ENCODE measurements at places on chromosomes 1 and 21. TPM values are rescaled to one million over a fixed set of nuclear protein-coding genes. Genes with fewer than 3 reads are reported as not detected.

GRCh38 chr1:185540295-185540694 lies 193.9 kb upstream of the HMCN1 start:
- no peaks in the 10 kb centered on the region for H3K27me3 ChIP-seq
- DNase-seq, result no peak
- H3K4me3 ChIP-seq, result no peak overlapping the region
- H3K27ac ChIP-seq, result no peak overlapping the region
- peaks cover 13% of the 10 kb centered on the region for H3K4me1 ChIP-seq

DNA sequence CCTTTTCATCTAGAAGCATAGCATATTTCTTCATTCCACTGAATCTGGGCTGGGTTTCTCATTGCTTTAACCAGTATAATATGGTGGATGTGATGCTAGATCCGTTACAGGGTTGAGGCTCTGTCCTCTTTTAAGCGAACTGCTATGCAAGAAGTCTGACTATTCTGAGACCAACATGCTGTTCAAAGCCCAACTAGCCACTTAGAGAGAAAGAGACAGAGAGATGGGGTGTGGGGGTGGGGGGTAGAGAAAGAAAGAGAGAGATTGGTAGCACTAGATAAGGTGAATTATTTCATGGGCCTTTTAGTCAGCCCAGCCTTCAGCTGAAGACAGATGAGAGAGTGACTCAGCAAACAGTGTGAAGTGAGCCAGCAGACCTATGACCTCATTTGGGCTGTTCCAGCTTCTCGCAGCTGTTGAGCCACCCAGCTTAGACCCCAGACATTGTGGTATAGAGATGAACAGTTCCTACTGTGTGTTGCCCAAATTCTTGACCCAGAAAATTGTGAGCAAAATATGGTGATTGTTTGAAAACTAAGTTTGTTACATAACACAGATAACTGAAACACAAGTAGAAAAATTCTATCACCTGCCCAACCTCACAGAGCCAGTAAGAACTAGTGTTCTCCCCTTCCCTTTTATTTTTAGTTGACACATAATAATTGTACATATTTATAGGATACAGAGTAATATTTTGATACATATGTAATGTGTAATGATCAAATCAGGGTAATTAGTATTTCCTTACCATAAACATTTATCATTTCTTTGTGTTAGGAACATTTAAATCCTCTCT lies 40.7 kb upstream of the PRKACB start:
- peaks cover 12% of the 10 kb centered on the region for H3K36me3 ChIP-seq
- no peak overlapping the region for H3K27ac ChIP-seq
- H3K4me1 ChIP-seq, result no peaks in the 10 kb centered on the region
- no peak overlapping the region for H3K4me3 ChIP-seq
- no peaks in the 10 kb centered on the region for H3K27me3 ChIP-seq
- peak; percentile 46 for DNase-seq

- H3K36me3 ChIP-seq, result no peaks in the 10 kb centered on the region
- DNase-seq, result no peak
- H3K27me3 ChIP-seq, result no peaks in the 10 kb centered on the region
- no peaks in the 10 kb centered on the region for H3K4me1 ChIP-seq
Observed at GRCh38 chr21:32206631-32207405, 72.0 kb downstream of the MIS18A start.

DNA sequence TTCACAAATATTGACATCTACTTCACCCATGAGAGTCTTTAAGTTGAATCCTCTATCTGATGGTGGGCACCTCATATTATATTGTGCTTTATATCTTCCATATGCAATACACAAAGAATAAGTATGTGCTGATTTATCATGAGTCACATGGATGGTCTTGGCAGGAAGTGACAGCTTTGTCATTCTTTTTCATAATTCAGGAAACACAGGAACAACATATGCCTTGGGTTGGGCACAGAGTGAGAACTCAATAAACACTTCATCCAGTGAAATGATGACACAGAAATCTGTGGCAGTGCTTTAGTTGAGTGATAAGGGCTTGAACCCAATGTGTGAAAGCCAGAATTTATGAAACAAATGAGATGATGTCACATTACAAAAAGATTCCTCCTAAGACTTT lies 41.2 kb downstream of the GADD45A start:
- no peaks in the 10 kb centered on the region for H3K36me3 ChIP-seq
- no peaks in the 10 kb centered on the region for H3K27me3 ChIP-seq
- H3K27ac ChIP-seq, result no peak overlapping the region
- H3K4me3 ChIP-seq, result no peak overlapping the region
- DNase-seq, result no peak

- H3K4me1 ChIP-seq, result peaks cover 15% of the 10 kb centered on the region
- H3K27ac ChIP-seq, result no peak overlapping the region
- H3K36me3 ChIP-seq, result peaks cover 4% of the 10 kb centered on the region
- H3K27me3 ChIP-seq, result no peaks in the 10 kb centered on the region
Observed at GRCh38 chr1:164726235-164726634, 167.3 kb downstream of the PBX1 start.

DNA sequence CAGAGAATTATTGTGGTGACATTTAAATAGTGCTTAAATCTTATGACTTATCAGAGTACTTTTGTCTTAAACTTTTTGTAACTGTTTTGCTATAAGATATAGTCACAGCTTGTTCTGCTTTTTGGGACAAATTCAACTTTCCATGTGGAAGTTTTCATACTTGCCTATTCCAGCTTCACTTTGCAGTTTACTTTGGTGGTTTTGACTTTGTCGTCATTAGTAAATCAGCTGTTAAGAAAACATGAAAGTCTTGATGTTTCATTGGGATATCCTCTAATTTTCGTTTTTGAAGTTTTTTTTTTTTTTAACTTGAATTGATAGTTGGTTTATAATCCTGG lies 31.3 kb downstream of the SDCCAG8 start:
- no peak overlapping the region for H3K27ac ChIP-seq
- 0 out of 3 replicates have a peak, but pooled peaks cover 2% of the 10 kb centered on the region for H3K36me3 ChIP-seq
- H3K4me3 ChIP-seq, result no peak overlapping the region

DNA sequence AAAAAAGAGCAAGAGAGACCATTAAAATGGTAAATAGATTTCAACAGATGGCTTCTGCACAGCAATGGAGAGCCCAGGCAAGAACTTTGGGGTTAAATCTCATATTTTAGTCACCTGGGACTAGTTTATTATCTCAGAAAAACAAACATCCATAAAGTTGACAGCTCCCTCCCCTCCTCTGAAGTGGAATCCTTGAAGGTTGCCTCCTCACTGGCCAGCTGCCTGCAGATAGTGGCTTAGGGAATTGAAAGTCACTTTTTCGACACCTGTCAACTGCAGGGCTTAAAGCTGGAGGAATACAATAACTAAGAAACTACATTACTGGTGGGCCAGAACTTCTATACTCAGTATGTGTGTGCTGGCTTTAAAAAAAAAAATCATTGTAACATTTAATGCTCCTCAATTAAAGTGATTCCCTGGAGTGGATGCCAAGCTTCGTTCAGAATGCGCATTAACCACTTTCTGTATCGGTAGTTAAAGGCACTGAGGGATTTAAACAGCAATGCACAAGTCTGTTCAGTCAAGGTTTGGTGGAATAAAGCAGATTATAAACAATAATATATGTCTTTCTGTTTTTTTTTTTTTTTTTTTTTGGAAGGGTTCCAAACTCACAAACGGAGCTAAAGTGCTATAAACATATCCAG lies 52.5 kb downstream of the LHX4 start:
- H3K27me3 ChIP-seq, result no peaks in the 10 kb centered on the region
- peaks cover 7% of the 10 kb centered on the region for H3K4me1 ChIP-seq
- no peak for DNase-seq
- no peak overlapping the region for H3K27ac ChIP-seq
- peaks cover 6% of the 10 kb centered on the region for H3K36me3 ChIP-seq

The CTSE gene
- not detected for total RNA-seq

DNA sequence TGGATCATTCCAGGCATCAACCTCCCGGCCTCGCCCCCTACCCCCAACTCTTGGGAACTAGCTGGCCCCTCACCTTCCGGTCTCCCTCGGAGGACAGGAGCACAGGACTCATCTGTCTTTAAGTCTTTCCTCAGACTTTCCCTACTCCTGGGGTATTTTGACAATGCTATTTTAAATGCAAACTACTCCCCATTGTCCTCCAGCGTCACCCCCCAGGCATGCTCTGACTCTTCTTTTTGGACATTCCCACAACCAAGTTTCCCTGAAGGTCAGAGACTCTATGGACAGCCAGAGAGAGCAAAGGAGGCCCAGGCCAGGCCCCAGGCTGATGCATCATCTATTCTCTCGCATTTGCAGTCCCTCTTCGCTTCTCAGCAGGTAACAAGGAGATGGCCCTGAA lies 424.3 kb downstream of the PCP4 start:
- H3K4me3 ChIP-seq, result no peak overlapping the region
- no peaks in the 10 kb centered on the region for H3K36me3 ChIP-seq
- no peak overlapping the region for H3K27ac ChIP-seq
- peak; percentile 38 for DNase-seq
- no peaks in the 10 kb centered on the region for H3K27me3 ChIP-seq

- H3K4me3 ChIP-seq, result no peak overlapping the region
- H3K27me3 ChIP-seq, result no peaks in the 10 kb centered on the region
- H3K36me3 ChIP-seq, result peaks cover 5% of the 10 kb centered on the region
Observed at GRCh38 chr1:37940299-37940947, 6.4 kb downstream of the INPP5B start.

The TMPRSS15 gene
- not detected for total RNA-seq

- H3K4me1 ChIP-seq, result no peaks in the 10 kb centered on the region
- DNase-seq, result no peak
- H3K36me3 ChIP-seq, result no peaks in the 10 kb centered on the region
- no peak overlapping the region for H3K4me3 ChIP-seq
- H3K27me3 ChIP-seq, result no peaks in the 10 kb centered on the region
- no peak overlapping the region for H3K27ac ChIP-seq
Observed at GRCh38 chr1:111776391-111776790, 20.7 kb downstream of the DDX20 start.

GRCh38 chr1:220176540-220176939 lies 82.6 kb downstream of the IARS2 start:
- H3K27me3 ChIP-seq, result no peaks in the 10 kb centered on the region
- H3K36me3 ChIP-seq, result peaks cover 51% of the 10 kb centered on the region
- no peak overlapping the region for H3K4me3 ChIP-seq
- DNase-seq, result no peak
- H3K27ac ChIP-seq, result no peak overlapping the region
- H3K4me1 ChIP-seq, result no peaks in the 10 kb centered on the region

- no peak overlapping the region for H3K27ac ChIP-seq
- no peaks in the 10 kb centered on the region for H3K27me3 ChIP-seq
- no peak for DNase-seq
- H3K4me3 ChIP-seq, result no peak overlapping the region
- peaks cover 2% of the 10 kb centered on the region for H3K4me1 ChIP-seq
- no peaks in the 10 kb centered on the region for H3K36me3 ChIP-seq
Observed at GRCh38 chr1:162987866-162988265, 81.3 kb upstream of the RGS4 start.

GRCh38 chr1:19926296-19927129 lies 3.1 kb upstream of the PLA2G2E start:
- no peak for DNase-seq
- no peaks in the 10 kb centered on the region for H3K4me1 ChIP-seq
- H3K27ac ChIP-seq, result no peak overlapping the region
- H3K27me3 ChIP-seq, result no peaks in the 10 kb centered on the region
- H3K36me3 ChIP-seq, result peaks cover 2% of the 10 kb centered on the region

- H3K27me3 ChIP-seq, result no peaks in the 10 kb centered on the region
- H3K4me1 ChIP-seq, result no peaks in the 10 kb centered on the region
- no peak overlapping the region for H3K4me3 ChIP-seq
- no peaks in the 10 kb centered on the region for H3K36me3 ChIP-seq
- H3K27ac ChIP-seq, result no peak overlapping the region
Observed at GRCh38 chr1:168613691-168614231, 37.4 kb downstream of the XCL1 start.

The TNFRSF14 gene
- total RNA-seq, result 0.29 TPM

DNA sequence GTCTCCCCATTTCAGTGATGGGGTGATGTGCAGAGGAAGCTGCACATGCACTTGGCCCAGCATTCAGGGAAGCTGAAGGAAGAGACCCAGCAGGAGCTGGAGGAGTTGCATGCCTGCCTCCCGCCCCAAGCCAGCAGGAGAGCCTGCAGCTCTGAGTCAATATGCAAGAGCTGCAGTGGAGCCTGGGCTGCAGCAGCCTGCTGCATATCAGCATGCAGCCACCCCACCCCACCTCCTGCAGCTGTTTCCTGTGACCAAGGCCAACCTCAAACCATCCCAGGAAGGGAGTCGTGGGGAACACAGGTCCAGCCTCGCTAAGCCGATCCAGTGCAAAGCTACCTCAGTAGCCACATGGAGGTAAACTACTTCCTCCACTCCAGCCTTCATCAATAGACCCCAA lies 18.9 kb downstream of the AGT start:
- no peak for DNase-seq
- no peaks in the 10 kb centered on the region for H3K27me3 ChIP-seq
- H3K27ac ChIP-seq, result no peak overlapping the region
- no peak overlapping the region for H3K4me3 ChIP-seq

GRCh38 chr1:47621977-47622376 lies 184.1 kb downstream of the FOXD2 start:
- H3K27me3 ChIP-seq, result no peaks in the 10 kb centered on the region
- H3K4me3 ChIP-seq, result no peak overlapping the region
- DNase-seq, result no peak
- H3K27ac ChIP-seq, result no peak overlapping the region
- no peaks in the 10 kb centered on the region for H3K4me1 ChIP-seq
- no peaks in the 10 kb centered on the region for H3K36me3 ChIP-seq

The EFNA3 gene
- total RNA-seq, result 3.9 TPM

DNA sequence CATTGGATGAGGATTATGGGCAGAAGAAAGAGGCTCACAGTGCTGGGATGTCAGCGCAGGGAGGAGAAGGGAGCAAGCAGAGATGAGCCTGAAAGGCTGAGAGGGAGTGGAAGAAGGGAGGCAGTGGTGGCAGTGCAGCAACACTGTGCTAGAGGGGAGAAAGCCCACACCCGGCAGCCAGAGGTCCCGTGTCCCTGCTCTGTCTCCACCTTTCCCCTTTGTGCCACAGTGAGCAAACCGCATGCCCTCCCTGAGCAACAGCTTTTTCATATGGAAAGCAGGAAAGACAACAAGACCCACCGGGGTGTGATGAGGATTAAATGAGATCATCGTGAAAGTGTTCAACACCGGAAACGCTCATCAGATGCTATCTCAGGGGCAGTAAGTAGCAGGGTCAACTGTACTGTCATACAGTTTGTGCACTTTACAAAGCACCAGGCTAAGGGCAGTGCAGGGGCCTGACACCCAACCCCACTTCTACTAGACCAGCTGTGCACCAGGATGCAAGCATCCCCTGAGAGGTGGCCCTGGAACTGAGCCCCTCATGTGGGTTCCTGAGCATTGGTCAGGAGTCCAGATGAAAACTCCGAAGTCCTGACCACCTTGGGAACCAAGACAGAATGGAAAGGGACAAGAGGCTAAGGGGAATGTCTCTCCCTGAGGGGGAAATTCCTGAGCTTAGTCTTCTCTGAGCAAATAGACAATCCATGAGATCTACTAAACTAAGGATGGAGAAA lies 9.1 kb downstream of the NHLH1 start:
- H3K4me1 ChIP-seq, result peaks cover 20% of the 10 kb centered on the region
- H3K27me3 ChIP-seq, result no peaks in the 10 kb centered on the region
- H3K36me3 ChIP-seq, result no peaks in the 10 kb centered on the region
- DNase-seq, result peak; percentile 67
- peak overlapping the region; percentile 44 for H3K4me3 ChIP-seq

DNA sequence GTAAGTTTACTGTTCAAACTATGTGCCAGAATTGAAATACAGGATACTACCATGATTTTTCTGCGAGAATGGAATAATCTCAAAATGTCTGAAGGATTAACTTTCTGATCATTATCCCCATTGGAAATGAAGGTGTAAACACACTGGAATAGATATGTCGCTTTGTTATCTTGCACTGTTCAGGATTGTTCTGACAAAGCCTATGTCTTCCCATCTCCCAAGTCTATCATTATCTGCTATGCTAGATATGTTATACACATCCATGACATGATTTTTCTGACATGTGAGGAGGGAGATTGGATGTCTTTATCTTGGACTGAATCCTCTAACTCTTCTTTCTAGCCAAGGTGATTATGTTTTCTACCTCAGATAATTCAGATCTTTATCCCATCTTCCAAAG lies 1239.3 kb upstream of the ADGRL4 start:
- no peaks in the 10 kb centered on the region for H3K4me1 ChIP-seq
- peaks cover 12% of the 10 kb centered on the region for H3K36me3 ChIP-seq
- H3K27me3 ChIP-seq, result no peaks in the 10 kb centered on the region
- H3K4me3 ChIP-seq, result no peak overlapping the region
- no peak for DNase-seq
